ENCODE measurements at places on chromosomes 1 and 21. TPM values are rescaled to one million over a fixed set of nuclear protein-coding genes. Genes with fewer than 3 reads are reported as not detected.

DNA sequence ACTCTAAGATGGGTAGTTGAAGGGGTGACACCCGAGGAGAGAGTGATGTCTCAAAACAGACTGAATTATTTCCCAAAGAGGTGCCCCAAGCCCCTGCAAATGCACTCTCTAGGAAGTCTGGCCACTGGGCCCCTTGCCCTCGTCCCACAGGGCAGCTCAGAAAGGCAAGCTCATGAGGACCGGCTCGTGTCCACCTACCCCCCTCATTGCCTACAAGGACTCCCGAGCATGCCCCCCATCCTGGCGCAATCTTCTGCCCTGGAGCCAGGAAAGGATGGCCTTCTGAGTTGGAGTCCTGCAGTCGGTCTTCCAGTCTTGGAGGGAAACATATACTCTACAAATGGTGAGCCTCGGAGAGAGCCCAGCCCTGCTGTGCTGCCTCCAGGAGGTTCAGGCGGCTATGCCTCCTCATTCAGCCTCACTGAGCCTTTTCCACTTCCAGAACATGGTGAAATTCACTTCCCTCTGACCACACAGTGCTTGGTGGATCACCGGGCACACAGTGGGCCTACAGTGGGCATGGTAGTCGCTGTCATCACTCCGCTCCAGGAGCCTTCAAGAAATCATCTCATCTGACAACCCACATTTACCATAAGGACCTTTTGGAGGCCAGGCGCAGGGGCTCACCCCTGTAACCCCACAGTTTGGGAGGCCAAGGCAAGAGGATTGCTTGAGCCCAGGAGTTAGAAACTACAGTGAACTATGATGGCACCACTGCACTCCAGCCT lies 5.8 kb upstream of the WNT3A start:
- no peak for DNase-seq

DNA sequence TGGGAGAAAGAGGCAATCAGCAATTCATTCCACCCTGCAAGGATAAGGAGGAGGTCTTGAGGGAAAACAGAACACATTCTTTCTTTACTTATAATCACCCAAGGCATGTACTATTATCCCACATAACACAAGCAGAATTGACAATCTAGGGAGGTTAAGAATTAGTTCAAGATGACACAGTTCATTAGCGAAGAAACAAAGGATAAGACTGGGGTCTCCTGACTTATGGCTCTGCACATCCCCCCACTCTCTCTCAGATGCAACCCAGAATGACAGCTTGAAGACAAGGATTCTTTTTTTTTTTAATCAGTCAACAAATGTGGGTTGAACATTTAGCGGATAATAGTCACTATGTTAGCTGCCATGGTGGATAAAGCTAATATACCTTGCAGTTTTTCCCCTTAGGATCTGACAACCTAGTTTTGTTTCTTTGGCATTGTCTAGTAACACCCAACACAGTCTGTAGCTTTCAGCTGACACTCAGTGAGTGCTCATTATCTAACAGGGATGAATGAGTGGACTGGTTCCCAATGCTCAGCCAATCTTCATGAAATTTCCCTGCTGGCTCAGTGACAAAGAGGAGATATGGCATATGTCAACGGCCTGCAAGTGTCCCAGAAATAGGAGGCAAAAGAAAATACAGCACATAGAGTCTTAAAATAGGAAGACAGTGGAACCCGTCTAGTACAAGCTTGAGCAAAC lies 35.1 kb downstream of the RXRG start:
- DNase-seq: no peak

DNA sequence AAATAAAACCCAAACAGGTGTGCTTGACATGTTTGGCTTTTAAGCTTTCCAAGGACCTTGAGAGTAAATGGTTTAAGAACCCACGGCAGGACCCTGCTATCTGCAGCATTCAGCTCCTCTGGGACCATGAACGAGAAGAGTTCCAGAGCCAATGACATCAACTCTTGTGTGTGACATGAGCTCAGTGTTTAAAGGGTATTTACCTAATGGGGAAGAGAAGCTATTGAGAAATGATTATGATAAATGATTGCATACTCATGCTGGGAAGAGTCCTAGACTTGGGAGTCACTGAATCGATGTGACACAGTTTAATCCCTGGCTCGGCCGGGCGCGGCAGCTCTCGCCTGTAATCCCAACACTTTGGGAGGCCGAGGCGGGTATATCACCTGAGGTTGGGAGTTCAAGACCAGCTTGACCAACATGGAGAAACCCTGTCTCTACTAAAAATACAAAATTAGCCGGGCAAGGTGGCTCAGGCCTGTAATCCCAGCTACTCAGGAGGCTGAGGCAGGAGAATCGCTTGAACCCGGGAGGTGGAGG lies 55.4 kb downstream of the KANK4 start:
- DNase-seq: no peak

- DNase-seq: peak; percentile 81
Measured at GRCh38 chr1:198577444-198577843, 37.0 kb upstream of the ATP6V1G3 start.

DNA sequence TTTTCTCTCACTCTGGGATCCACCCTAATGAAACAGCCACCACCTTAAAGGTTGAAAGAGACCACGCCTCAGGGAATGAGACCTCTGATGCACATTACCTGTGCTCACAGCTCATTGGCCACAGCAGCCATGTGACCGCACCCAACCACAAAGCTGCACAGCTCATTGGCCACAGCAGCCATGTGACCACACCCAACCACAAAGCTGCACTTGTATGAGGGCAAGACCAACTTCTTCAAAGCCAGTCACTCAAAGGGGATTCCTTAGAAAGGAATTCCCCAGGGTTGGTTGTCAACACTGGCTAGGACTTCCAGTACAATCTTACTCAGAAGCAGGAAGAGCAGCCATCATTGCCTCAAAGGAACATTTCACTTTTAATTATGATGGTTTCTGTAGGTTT lies 43.6 kb upstream of the PDE9A start:
- DNase-seq: no peak

GRCh38 chr1:171300401-171300800 lies 13.6 kb upstream of the FMO4 start:
- no peak for DNase-seq

Gene PTPRF
- 97.0 TPM for polyA plus RNA-seq
